ENCODE measurements at places on chromosomes 4 and X.
A peak's percentile ranks its signal among the peaks of the same experiment; 100 is the strongest.

- DNase-seq = no peak
Observed at GRCh38 chr4:75545526-75545925, 10.3 kb upstream of the ODAPH start.

DNA sequence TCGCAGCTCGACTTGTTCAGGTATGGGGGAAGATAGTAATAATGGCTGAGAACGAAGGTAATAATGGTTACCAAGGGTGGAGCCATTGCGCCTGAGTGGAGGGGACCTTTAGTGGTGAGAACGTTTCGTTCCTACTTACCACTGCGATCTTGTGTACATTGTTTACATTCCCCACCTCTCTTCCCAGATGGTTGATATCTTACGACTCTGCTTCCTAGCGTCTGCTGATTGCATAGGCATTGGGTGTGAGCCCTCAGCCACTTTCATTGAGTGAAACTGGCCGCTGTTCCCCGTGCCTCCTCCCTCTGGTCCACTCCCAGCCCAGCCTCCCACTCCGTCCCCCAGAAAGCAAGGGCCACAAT, 850 bp downstream of the IGBP1 start:
- DNase-seq = peak; percentile 27

DNA sequence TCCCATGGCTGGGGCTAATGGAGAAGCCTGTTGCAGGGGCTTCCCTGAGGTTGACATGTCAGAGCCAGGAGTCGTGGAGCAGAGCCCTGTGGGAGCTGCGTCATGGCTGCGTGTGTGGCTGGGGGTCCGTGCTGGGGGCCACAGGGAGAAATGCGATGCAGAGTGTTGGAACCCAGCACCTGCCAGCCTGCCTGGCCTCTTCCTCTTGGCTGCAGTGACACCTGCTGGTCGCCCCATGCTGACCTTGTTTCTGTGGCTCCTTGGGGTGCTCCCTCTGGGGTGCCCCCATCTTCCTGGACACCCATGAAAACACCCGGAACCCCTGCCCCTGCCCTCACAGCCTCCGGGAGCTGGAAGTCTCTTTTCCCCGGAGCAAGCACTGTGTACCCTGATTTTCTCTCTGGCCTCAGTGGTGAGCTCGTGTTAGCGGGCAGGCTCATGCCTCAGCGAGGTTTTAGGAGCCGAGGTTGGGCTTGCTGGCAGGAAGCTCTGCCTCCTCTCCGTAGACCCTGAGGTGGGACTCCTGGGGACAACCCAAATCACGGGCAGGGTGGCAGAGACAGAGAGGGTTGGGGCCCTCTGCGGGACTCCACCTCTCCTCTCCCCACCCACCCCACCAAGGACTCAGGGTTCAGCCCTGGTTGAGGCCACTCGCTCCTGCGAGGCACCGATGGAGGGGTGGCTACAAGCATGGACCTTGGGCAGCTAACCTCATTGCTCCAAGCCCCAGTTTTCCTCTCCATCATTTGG, 103.7 kb downstream of the SORCS2 start:
- peak; percentile 30 for DNase-seq

DNA sequence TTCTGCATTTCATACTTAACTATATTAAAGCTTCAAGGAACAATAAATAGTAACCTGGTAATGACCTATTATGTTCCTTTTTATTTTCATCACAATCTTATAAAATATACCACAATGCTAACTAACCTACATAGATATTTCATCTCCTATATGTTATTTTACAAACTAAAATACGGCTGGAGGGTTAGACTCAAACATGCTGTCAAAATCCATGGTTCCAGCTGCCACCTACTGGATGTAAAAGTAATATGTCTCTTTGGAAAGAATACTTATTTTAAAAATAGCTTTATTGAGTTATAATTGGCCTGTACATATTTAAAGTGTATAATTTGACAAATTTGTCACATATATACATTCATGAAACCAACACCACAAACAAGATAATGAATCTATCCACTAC, 15.0 kb downstream of the RGN start:
- DNase-seq = peak; percentile 70

- peak; percentile 92 for DNase-seq
Observed at GRCh38 chr4:153083447-153083947, 120.7 kb upstream of the TRIM2 start.

DNA sequence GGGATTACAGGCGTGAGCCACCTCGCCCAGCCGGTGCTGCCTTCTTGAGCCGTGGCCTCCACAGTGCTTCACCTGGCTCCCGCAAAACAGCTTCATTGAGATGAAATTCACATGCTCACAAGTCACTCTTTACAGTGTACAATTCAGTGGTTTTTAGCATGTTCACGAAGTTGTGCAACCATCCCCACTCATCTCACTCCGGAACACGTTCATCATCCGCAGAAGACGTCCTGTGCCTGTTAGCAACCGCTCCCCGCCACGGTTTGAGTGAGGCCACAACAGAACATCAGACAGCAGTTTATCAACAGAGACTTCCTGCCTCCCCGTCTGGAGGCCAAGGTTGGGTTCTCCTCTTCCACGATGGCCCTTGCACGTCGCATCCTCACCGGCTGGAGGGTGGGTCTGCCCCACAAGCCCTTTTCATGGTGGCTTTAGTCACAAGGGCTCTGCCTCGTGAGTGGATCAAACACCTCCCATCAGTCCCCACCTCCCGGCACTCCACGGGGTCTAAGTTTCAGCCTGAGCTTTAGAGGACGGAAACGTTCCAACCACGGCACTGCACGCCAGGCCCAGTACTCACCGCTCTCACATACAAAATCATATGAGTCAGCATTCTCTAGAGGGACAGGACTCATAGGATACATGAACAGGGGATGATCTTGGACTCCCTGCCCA, 29.6 kb upstream of the SPON2 start:
- peak; percentile 80 for DNase-seq

- DNase-seq = no peak
Observed at GRCh38 chr4:80360900-80361299, 25.4 kb downstream of the CFAP299 start.

- DNase-seq = peak; percentile 60
Observed at GRCh38 chrX:130330706-130331105, 9.0 kb upstream of the SLC25A14 start.

GRCh38 chr4:185298728-185299430, 89.5 kb downstream of the SNX25 start:
- DNase-seq = no peak

- DNase-seq = no peak
Observed at GRCh38 chrX:19743386-19743785, 144.0 kb downstream of the SH3KBP1 start.

- DNase-seq = no peak
Observed at GRCh38 chrX:14351611-14352303, 177.6 kb upstream of the GLRA2 start.

DNA sequence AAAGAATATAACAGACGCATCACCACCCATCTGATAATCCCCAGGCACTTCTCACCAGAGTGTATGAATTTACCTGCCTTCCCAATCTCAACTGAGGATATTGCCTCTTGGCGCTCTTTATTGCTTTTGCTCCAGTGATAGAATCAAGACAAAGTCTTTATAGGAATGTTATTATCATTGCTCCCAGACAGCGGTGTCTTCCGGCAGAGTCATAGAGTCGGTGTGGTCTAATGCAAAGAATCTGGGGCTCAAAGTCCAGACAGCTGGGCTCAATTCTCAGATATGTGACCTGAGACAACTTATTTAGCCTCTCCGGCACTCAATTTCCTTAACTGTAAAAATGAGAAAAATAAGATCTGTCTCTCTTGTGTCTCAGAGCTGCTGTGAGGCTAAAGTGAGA, 106.1 kb upstream of the PAK3 start:
- DNase-seq = no peak

All from hematopoietic multipotent progenitor cell treated with erythropoietin and hydrocortisone succinate and interleukin-3 and kit ligand, for 6 days (in vitro differentiated cells).